NCI-H1417 treated with DMSO at 0.1 percent for 48 hours (cell line): ENCODE measurements at places on chromosomes 6 and 20.

- DNase-seq = no peak
Measured at GRCh38 chr6:27757307-27757706, 154.9 kb downstream of the OR2B2 start.

- no peak for DNase-seq
Measured at GRCh38 chr6:116008470-116009243, 52.0 kb downstream of the FRK start.

DNA sequence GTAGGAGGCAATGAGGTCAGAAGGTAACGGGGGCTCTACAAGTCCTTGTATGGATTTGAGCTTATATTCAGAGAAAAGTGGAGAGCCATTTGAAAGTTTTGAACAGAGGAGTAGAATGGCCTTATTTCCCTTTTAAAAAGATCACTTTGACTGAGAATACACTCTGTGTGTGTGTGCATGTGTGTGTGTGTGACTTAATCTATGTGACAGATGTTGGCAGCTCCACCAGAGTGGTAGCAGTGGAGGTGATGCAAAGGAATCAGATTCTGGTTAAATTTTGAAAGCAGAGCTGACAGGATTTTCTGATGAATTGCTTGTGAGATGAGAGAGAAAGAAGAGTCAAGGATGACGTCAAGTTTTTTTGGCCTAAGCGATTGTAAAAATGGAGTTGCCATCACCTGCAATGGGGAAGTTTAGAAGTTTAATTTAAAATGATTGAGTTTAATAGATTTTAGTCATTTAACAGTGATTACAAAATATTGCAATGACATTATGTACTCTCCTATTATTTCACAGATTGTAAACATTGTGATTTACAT lies 172.2 kb upstream of the HEY2 start:
- no peak for DNase-seq

- no peak for DNase-seq
Measured at GRCh38 chr6:113772961-113773360, 84.2 kb upstream of the MARCKS start.

- DNase-seq = no peak
Measured at GRCh38 chr6:122066200-122066599, 333.3 kb upstream of the HSF2 start.

GRCh38 chr6:152012227-152012626 lies 204.7 kb downstream of the ESR1 start:
- no peak for DNase-seq

- no peak for DNase-seq
Measured at GRCh38 chr20:37777012-37777950, 83.5 kb downstream of the CTNNBL1 start.

DNA sequence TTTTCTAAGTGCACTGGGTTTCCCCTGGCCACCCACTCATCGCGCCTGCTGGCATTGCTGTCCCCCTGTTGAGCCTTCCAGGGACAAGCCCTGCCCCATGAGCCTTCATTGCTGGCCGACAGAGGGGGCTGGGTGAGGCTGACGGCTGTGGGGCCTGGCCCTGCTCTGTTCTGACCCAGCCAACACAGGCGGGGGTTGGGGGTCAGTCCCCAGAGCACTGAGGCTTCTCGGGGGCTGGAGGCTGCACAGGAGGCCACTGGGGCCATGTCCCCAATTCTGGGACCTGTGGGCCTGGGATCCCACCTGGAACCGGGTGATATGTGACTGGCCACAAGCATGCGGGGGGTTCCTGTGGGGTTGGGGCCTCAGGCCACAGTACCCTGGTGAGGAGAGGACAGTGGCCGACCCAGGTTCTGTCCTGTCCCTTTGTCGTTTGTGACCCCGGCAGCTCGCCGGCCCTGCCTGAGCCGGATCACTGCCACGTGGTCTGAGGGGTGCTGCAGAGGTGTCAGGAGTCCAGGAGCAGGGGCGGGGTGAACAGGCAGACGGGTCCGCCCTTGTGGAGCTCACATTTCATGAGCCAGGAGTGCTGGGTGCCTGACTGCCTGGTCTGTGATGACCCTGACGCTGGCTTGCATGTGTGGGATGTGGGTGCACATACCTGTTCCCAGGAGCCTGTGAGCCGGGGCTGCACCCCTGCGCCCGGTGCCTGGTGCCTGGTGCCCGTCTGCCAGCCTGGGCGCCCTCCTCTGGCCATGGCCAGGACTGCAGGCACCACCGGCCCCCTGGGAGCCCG lies 2.1 kb upstream of the COL20A1 start:
- DNase-seq = no peak
